ENCODE measurements at places on chromosomes 11 and 22. TPM values are rescaled to one million over a fixed set of nuclear protein-coding genes. Genes with fewer than 3 reads are reported as not detected.

- peaks cover 8% of the 10 kb centered on the region for H3K36me3 ChIP-seq
- peaks cover 10% of the 10 kb centered on the region for H3K4me1 ChIP-seq
- H3K27me3 ChIP-seq, result no peaks in the 10 kb centered on the region
- H3K4me3 ChIP-seq, result no peak overlapping the region
- no peak overlapping the region for H3K27ac ChIP-seq
- DNase-seq, result no peak
These were observed 43.6 kb downstream of the BRD1 start for GRCh38 chr22:49783926-49784629.

GRCh38 chr22:22683668-22684361 is 39.4 kb downstream of the GGTLC2 start:
- H3K27me3 ChIP-seq, result peaks cover 29% of the 10 kb centered on the region
- no peaks in the 10 kb centered on the region for H3K36me3 ChIP-seq
- DNase-seq, result no peak
- H3K4me3 ChIP-seq, result no peak overlapping the region

- H3K27me3 ChIP-seq, result peaks cover 10% of the 10 kb centered on the region
- H3K4me3 ChIP-seq, result no peak overlapping the region
These were observed 15.1 kb upstream of the AIFM3 start for GRCh38 chr22:20951932-20952380.

- peaks cover 43% of the 10 kb centered on the region for H3K36me3 ChIP-seq
- H3K4me1 ChIP-seq, result peaks cover 41% of the 10 kb centered on the region
- no peaks in the 10 kb centered on the region for H3K27me3 ChIP-seq
- no peak for DNase-seq
- H3K4me3 ChIP-seq, result no peak overlapping the region
These were observed 64.1 kb downstream of the PPP6R3 start for GRCh38 chr11:68524681-68525080.

DNA sequence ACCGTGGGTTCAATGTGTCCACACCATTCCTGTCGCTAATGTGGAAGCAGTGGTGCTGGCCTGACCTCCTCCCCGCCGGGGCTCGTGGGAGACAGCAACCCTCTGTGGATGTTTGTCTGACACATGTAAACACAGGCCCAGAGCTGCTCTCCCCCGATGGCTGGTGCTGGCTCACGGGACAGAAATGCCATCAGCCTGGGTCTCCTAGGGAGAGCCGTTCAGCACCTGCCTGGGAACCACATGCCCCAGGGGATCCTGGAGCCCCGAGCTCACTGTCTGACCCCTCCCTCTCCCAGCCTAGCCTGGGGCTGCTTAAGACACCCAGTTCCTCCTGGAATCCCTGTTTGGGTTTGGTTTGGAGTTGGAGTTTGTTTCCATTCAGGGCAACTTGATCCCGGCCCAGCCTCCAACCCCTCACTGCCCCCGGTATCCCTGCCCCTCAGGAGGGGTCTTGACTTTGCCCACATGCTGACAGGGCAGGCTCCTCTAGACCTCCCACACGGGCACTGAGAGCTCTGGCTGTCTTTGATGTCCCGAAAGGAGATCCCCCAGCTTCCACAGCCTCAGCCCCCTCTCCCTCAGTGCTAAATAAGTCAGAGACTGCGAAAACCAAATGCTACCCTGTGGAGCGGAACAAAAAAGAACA is 50.9 kb upstream of the WNT11 start:
- H3K36me3 ChIP-seq, result no peaks in the 10 kb centered on the region
- no peak overlapping the region for H3K4me3 ChIP-seq
- no peak overlapping the region for H3K27ac ChIP-seq
- no peak for DNase-seq
- peaks cover 7% of the 10 kb centered on the region for H3K27me3 ChIP-seq
- no peaks in the 10 kb centered on the region for H3K4me1 ChIP-seq

GRCh38 chr11:130533113-130533798 is 84.8 kb downstream of the ADAMTS15 start:
- no peak overlapping the region for H3K27ac ChIP-seq
- no peak overlapping the region for H3K4me3 ChIP-seq
- DNase-seq, result no peak
- peaks cover 40% of the 10 kb centered on the region for H3K4me1 ChIP-seq
- H3K36me3 ChIP-seq, result no peaks in the 10 kb centered on the region
- peaks cover under 1% of the 10 kb centered on the region for H3K27me3 ChIP-seq

- peaks cover 33% of the 10 kb centered on the region for H3K36me3 ChIP-seq
- H3K4me3 ChIP-seq, result no peak overlapping the region
- H3K27me3 ChIP-seq, result no peaks in the 10 kb centered on the region
- H3K27ac ChIP-seq, result no peak overlapping the region
These were observed 10.5 kb downstream of the EI24 start for GRCh38 chr11:125579811-125580210.

DNA sequence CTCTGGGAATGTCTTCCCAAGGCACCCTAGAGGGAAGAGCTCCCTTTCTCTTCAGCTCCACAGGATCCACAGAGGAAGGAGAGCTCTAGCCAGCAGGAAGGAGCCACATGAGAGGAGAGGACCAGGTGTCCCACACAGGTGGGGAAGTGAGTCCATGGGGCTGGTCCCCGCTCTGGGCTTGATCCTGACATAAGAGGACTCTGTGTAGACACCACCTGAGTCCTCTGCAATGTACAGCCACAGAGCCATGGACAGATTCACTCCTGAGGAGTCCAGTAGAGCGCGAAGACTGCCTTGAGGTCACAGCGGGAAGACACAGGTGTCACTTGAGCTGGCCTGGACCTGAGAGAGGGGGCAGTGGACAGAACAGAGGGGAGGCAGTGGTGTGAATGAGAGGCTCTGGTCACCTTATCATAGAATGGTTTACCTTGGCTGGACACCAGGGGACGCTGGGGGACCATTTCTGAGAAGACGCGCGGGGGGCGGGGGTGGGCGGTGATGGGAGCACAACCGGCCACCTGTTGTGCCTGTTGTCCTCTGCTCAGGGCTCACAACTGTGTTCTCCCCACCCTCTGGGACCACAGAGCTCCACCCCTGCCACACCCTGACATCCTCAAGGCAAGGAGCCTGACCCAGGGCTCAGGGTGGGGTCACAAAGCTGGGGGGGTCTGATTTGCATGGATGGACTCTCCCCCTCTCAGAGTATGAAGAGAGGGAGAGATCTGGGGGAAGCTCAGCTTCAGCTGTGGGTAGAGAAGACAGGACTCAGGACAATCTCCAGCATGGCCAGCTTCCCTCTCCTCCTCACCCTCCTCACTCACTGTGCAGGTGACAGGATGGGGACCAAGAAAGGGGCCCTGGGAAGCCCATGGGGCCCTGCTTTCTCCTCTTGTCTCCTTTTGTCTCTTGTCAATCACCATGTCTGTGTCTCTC is 128.2 kb downstream of the ZNF280B start:
- H3K4me3 ChIP-seq, result no peak overlapping the region
- peaks cover 97% of the 10 kb centered on the region for H3K27me3 ChIP-seq
- no peak overlapping the region for H3K27ac ChIP-seq
- DNase-seq, result no peak

GRCh38 chr22:38523479-38523878 is 17.4 kb upstream of the DDX17 start:
- H3K4me1 ChIP-seq, result no peaks in the 10 kb centered on the region
- H3K27me3 ChIP-seq, result no peaks in the 10 kb centered on the region
- H3K4me3 ChIP-seq, result no peak overlapping the region
- H3K36me3 ChIP-seq, result no peaks in the 10 kb centered on the region
- no peak for DNase-seq

DNA sequence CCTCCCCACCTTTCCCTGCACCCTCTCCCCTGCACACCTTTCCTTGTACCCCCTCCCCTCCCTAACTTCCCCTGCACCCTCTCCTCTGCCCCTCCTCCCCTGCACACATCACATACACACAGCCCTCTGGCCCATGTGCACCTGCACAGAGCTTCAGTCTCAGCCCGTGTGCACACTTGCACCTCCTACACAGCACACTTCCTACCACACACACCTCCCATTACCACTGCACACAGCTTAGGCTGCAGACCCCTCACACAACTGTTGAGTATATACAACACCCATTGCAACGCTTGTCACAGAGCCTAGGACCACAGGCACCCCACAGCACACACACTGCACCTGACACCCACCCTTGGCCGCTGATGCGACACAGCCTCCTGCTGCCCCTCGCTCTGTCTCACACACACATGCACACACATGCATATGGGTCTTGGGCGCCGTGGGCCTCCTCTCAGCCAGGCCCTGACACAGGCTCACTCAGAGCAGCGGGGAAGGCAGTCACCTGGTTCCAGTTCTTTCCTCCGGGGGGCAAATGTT is 411 bp downstream of the SIGIRR start:
- H3K36me3 ChIP-seq, result no peaks in the 10 kb centered on the region
- H3K4me3 ChIP-seq, result no peak overlapping the region
- no peak for DNase-seq
- H3K4me1 ChIP-seq, result no peaks in the 10 kb centered on the region

DNA sequence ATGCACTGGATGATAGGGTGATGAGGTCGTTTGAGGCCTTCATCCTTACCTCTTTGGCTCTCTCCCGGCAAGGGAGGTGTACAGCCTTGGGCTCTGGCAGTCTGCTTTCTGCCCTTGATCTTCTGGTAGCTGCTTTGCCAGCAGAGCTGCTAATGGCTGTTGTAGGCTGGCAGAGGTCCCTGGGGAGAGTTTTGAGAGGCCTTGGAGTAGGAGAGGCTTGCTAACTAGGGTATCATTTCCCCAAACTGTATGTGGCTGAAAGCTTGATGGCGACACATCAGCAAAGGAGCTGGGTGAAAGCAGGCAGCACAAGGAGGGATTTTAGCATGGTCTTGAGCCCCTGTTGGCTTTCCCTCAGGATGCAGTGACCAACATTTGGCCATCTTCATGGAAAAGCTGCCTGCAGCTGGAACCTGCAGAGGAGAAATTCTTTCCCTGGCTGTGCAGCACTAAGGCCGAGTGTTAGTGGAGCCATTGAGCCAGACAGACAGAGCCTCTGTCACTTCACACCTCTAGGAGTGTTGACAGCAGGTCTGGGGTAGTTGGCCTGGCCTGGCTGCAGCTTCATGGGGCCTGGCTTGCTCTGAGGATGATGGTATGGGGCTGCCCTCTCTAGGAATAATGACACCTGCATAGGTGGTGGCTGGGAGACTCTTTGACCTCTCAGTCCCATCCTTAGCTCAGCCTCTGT is 3.5 kb upstream of the AMPD3 start:
- H3K4me1 ChIP-seq, result peaks cover 19% of the 10 kb centered on the region
- peak overlapping the region; percentile 62 for H3K4me3 ChIP-seq
- H3K27me3 ChIP-seq, result peaks cover 77% of the 10 kb centered on the region
- DNase-seq, result no peak

- H3K4me1 ChIP-seq, result no peaks in the 10 kb centered on the region
- H3K4me3 ChIP-seq, result no peak overlapping the region
- DNase-seq, result no peak
- H3K36me3 ChIP-seq, result no peaks in the 10 kb centered on the region
These were observed 347.5 kb downstream of the DCDC1 start for GRCh38 chr11:31022080-31022479.

GRCh38 chr11:116844722-116845121 is 7.3 kb upstream of the APOA1 start:
- H3K4me3 ChIP-seq, result no peak overlapping the region
- no peak overlapping the region for H3K27ac ChIP-seq

- H3K4me1 ChIP-seq, result peaks cover 33% of the 10 kb centered on the region
- peaks cover under 1% of the 10 kb centered on the region for H3K27me3 ChIP-seq
- peak overlapping the region; percentile 52 for H3K4me3 ChIP-seq
- DNase-seq, result no peak
- H3K36me3 ChIP-seq, result no peaks in the 10 kb centered on the region
These were observed 1.9 kb upstream of the SMTN start for GRCh38 chr22:31079095-31079642.

DNA sequence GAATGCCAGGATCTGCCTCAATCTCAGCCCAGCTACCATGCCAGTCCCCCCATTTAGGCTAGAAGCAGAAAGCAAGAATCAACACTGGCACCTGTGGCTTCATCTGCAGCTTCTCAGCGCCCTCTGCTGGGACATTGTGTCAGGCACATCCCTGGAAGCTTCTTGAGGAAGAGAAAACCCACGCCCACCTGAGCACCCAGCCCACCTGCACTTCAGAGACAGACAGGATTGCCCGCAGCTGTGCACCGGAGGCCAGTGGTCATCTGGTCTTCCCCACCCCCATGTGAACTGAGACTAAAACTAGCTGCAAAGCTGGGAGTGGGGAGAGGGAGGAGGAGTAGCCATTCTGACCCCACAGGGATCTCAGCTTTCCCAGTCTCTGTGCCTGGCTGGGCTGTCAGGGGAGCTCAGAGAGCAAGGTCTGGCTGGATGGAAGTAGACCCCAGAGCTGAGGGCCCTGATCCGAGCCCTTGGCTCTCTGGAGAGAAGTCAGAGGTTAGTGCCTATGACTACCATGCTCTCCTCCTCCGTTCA is 66.8 kb downstream of the FEZ1 start:
- no peak overlapping the region for H3K27ac ChIP-seq
- no peaks in the 10 kb centered on the region for H3K27me3 ChIP-seq

DNA sequence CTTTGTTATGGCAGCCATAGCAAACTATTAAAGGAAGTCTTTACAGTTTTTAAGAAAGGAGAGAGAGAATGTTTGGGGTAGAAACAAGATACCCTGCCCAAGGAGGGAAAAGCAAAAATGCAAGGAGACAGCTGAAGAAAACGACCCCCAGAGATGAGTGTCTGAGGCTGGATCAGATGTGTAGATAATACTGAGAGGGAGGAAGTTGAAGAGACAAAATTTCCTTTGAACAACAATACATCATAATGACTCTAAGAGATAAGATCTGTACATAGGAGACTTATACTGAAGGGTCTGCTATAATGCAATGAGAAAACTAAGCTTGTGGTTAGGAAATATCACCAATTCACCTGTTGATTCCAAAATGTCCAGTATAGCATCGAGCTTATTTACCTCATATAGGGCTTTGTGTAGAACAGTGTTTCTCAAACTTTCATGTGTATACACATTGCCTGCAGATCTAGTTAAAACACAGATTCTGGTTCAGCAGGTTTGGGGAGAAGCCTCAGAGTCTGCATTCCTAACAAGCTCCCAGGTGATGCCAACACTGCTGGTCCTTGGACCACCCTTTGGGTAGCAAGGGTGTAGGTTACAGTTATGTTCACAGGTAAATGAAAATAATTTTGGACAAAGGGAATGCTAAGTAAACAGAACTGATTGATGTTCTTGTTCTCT is 5.8 kb upstream of the CEP295 start:
- H3K36me3 ChIP-seq, result no peaks in the 10 kb centered on the region
- H3K4me3 ChIP-seq, result no peak overlapping the region
- H3K4me1 ChIP-seq, result no peaks in the 10 kb centered on the region

- no peak overlapping the region for H3K27ac ChIP-seq
- DNase-seq, result no peak
- H3K4me1 ChIP-seq, result peaks cover 4% of the 10 kb centered on the region
These were observed 67.7 kb upstream of the PPARA start for GRCh38 chr22:46082633-46083032.

- no peaks in the 10 kb centered on the region for H3K27me3 ChIP-seq
- no peaks in the 10 kb centered on the region for H3K4me1 ChIP-seq
- H3K27ac ChIP-seq, result peak overlapping the region; percentile 50
- H3K4me3 ChIP-seq, result no peak overlapping the region
- H3K36me3 ChIP-seq, result peaks cover 12% of the 10 kb centered on the region
These were observed 20.4 kb downstream of the ASCC2 start for GRCh38 chr22:29817724-29818123.

Gene OR5J2
- total RNA-seq, result not detected

Gene NUDT8
- total RNA-seq, result 11.0 TPM

Gene YPEL1
- total RNA-seq, result 19.5 TPM

Gene TIMP3
- 20.7 TPM for total RNA-seq

Gene EHF
- not detected for total RNA-seq

Gene GAB4
- total RNA-seq, result not detected

Gene KRTAP5-9
- not detected for total RNA-seq

Gene VPREB1
- not detected for total RNA-seq

Gene CADM1
- total RNA-seq, result 121 TPM

Gene NXPE2
- total RNA-seq, result 0.26 TPM

Gene SPTBN2
- total RNA-seq, result 34.1 TPM

Gene CABP4
- total RNA-seq, result not detected

Gene SLC15A3
- total RNA-seq, result 7.4 TPM

Gene FGF3
- total RNA-seq, result not detected

Gene SCGB1C1
- not detected for total RNA-seq

Gene PDGFD
- total RNA-seq, result 3.4 TPM

Gene KCNJ1
- total RNA-seq, result not detected

Data from neural crest cell (in vitro differentiated cells).